CD4-positive, alpha-beta T cell treated with Interleukin-4 for 1 hour (primary cell): ENCODE measurements at places on chromosomes 16 and 17.
A peak's percentile ranks its signal among the peaks of the same experiment; 100 is the strongest.

DNA sequence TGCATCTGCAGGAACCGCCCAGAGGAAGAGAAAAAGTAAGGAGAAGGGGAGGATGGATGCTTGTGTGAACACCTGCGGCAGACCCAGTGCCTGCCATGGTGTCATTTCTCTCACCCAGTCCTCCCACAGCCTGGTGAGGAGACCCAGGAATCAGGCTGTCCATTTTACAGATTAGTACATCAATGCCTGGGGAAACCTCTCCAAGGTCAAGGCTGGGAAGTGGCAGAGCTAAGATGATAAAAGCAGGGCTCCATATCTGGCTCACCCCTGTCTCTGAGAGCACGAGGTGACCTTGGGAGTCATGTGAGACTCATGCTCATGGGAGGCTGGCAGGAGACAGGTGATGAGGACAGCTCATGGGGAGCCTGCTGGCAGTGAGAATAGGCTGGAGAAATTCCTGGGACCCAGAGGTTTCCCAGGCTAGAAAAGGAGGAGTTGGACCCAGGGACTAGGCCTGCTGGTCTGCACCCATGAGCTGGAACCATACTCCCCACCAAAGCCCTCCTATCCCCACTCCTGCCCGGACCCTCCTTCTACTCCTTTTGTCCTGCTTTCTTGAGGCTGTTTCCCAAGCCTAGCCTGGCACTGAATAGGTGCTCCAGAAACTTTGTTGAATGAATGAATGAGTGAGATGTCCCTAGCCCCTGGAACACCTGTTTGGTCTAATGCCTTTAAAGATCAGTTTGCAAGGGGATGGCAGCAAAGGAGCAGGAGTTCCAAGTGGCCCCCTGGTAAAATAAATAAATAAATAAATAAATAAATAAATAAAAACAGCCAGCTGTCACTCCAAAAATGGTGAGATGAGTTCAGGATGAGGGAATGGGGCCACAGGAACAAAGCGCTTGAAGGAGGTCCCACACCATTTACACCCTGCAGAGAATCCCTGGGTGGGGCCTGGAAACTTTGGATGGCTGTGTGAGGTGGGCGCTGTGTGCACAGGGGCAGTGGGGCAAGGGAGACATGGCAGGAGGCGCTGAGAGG, 1.6 kb downstream of the ZNF629 start:
- DNase-seq, result no peak

- DNase-seq, result no peak
Measured at GRCh38 chr17:78299049-78299448, 60.8 kb downstream of the SOCS3 start.

DNA sequence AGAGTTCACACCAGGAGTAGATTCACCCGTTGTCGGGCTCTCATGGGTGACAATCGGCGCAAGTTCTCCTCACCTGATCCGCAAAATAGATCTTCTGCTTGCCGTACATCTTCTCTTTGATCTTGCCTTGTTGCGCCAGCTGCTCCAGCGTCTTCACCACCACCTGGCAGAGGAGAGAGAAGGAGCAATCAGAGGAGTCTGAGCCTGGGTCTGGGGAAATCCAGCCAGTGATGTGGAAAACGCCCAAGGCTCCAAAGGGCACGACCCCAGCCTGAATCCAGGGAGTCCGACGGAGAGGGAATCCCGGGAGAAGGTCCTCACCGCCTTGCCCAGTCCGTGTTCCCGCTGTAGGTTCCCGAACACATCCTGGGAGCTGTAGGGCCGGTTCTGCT, 393 bp downstream of the PSMC3IP start:
- DNase-seq, result no peak

DNA sequence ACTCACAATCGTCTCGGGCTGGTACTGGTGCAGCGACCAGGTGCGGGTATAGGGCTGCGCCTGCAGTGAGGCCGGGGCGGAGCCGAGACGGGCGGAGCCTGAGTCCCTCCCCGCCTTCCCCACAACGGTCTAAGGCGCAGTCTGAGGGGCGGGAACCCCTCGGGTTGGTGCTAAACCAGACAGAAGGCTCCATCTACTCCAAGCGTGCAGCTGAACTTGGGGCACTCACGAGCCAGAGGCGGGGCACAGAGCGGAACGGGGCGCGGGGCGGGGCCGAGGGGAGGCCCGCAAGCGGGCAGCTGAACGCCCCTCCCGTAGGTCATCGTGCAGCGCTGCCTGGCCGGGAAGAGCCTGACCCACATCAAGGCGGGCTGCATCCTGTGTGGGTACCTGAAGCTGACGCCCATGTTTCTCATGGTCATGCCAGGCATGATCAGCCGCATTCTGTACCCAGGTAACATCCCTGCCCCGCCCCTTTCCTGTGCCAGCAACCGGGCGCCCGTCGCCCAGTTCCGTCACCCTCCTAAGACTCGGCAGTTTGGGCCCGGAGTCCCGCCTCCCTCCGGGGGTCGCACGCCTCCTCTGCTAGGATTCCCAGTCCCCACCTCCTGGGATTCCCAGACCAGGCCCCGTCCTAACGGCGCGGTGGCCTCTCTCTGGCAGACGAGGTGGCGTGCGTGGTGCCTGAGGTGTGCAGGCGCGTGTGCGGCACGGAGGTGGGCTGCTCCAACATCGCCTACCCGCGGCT, 5.0 kb downstream of the SLC5A2 start:
- peak; percentile 77 for DNase-seq

GRCh38 chr16:88969361-88969831, 7.6 kb downstream of the CBFA2T3 start:
- DNase-seq, result no peak

DNA sequence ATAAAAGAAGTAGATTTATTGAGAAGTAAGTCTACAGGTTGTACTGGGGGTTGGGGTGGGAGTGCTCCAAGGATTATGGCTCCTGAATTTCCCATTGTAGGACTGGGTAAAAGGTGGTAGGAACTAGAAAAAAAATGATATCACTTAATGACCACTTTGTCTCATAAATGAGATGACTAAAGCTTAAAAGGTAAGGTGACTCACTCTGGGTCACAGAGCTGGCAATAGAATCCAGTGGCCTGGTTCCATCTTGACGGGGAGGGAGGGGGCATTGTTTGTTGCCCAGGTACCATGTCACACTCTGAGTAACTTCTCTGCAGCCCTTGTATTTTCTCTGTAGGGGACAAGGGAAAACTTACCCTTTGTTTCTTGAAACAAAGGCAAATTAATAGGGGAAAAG, 126.1 kb downstream of the PITPNC1 start:
- DNase-seq, result no peak

- DNase-seq, result no peak
Measured at GRCh38 chr17:45116434-45117016, 15.8 kb downstream of the PLCD3 start.
